PC-3 (cell line): ENCODE measurements at places on chromosomes 16 and 17.

GRCh38 chr17:21376081-21376758 lies at the start of gene KCNJ12:
Gene KCNJ12, plus strand, starts transcription at chr17:21376357. Its CDS starts 38,986 bp downstream, at chr17:21415343.
- H3K27ac ChIP-seq: no peak within 1 kb of the TSS
- no peaks in the 10 kb centered on the region for H3K27me3 ChIP-seq
- peaks cover 12% of the 10 kb centered on the region for H3K4me1 ChIP-seq
- H3K4me3 ChIP-seq: peak within 1 kb of the TSS; percentile 85
- H3K36me3 ChIP-seq: no peaks in the 10 kb centered on the region

GRCh38 chr16:1770328-1771187 lies 785 bp downstream of the NME3 start:
- H3K36me3 ChIP-seq: no peaks in the 10 kb centered on the region
- peak overlapping the region; percentile 86 for H3K4me3 ChIP-seq
- peaks cover 12% of the 10 kb centered on the region; the same call in 1 of the 2 replicates for H3K4me1 ChIP-seq
- H3K27ac ChIP-seq: no peak overlapping the region
- DNase-seq: peak; percentile 60
- H3K27me3 ChIP-seq: no peaks in the 10 kb centered on the region

DNA sequence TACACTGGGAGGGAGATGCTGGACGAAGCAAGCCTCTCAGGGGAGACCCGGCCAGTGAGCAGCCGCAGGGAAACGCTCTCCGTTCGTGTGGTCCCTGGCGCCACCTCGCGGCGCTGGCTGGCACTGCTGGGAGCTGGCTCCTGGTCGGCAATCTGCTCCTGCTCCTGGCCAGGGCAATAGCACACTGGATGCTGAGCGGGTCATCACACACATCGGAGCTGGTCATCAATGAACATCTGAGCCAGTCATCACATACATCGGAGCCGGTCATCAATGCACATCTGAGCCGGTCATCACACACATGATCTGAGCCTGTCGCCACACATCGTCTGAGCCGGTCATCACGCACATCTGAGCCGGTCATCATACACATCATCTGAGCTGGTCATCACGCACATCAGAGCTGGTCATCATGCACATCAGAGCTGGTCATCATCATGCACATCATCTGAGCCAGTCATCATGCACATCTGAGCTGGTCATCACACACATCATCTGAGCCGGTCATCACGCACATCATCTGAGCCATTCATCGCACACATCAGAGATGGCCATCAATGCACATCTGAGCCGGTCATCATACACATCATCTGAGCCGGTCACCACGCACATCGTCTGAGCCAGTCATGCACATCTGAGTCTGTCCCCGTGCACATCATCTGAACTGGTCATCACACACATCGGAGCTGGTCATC lies 217.3 kb downstream of the RBFOX3 start:
- no peak overlapping the region for H3K4me3 ChIP-seq
- no peaks in the 10 kb centered on the region for H3K4me1 ChIP-seq
- DNase-seq: peak; percentile 91
- H3K27ac ChIP-seq: no peak overlapping the region
- peaks cover 94% of the 10 kb centered on the region for H3K27me3 ChIP-seq

GRCh38 chr17:16415031-16415924 lies at the start of gene TRPV2:
Gene TRPV2, plus strand, starts transcription at chr17:16415571. Its CDS starts 2,098 bp downstream, at chr17:16417669.
- no peak within 1 kb of the TSS for H3K4me3 ChIP-seq
- DNase-seq: peak; percentile 49
- no peak within 1 kb of the TSS for H3K27ac ChIP-seq
- no peaks in the 10 kb centered on the region for H3K27me3 ChIP-seq
- H3K4me1 ChIP-seq: peaks cover 24% of the 10 kb centered on the region

GRCh38 chr16:50611332-50611934 lies 63.2 kb downstream of the NKD1 start:
- no peaks in the 10 kb centered on the region for H3K27me3 ChIP-seq
- H3K27ac ChIP-seq: no peak overlapping the region
- H3K4me3 ChIP-seq: no peak overlapping the region
- H3K4me1 ChIP-seq: no peaks in the 10 kb centered on the region
- DNase-seq: peak; percentile 6

GRCh38 chr17:58325976-58326468 lies 2.6 kb downstream of the TSPOAP1 start:
- peaks cover 8% of the 10 kb centered on the region; the same call in 1 of the 2 replicates for H3K4me1 ChIP-seq
- no peak overlapping the region for H3K4me3 ChIP-seq
- no peaks in the 10 kb centered on the region for H3K36me3 ChIP-seq

DNA sequence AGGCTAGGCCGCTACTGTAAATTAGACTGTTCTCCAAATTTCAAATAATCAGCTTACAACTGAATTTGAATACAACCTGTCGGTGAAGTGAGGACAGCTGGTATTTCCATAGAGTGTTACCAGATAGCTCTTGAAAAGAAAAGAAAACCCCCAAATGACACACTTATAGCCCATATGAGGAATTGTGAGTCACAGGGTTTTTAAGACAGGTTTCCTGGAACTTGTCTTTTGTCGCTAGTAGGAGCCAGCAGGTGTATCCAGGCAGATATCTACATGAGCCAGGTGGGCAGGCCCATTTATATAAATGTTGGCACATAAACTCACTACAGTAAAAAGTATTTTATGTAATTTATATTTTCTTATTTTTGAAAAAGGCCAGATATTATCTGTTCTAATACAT lies 24.0 kb downstream of the TNRC6A start:
- no peaks in the 10 kb centered on the region for H3K27me3 ChIP-seq
- DNase-seq: peak; percentile 57
- H3K36me3 ChIP-seq: peaks cover 7% of the 10 kb centered on the region; the same call in 1 of the 2 replicates
- H3K4me1 ChIP-seq: peaks cover 15% of the 10 kb centered on the region
- H3K27ac ChIP-seq: no peak overlapping the region

DNA sequence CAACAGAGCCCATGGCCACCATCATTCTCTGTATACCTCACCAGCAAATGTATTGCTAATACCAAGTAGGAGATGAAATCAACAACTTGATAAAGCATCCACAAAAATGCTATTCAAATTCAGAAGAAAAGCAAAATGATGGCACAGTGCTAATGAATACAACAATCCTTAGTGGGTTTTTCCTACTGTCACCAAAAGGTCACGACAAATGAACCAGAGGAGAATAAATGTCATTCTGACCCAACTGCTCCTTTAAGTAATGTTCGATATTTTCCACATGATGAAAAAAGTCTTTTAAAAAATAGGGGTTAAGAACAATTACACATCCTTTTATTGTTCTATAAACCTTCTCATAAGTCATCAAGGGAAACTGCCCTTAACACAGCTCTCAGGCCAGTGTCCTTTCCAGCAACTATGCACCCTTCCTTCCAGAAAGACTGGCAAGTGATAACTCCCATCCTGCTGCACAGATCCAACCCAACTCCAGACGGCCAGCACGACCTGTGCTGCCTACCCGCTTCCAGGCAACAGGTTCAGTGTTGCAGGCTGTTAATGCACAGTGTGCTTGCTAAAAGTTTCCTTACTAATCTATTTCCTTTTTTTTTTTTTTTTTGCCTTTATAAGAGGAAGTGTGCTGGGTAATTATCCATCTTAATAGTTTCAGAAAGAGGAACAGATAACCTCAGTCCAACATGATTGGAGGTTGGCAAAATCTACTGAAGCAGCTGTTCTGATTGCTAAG lies 15.4 kb downstream of the FBXO31 start:
- no peak overlapping the region for H3K4me3 ChIP-seq
- H3K27ac ChIP-seq: no peak overlapping the region
- no peaks in the 10 kb centered on the region for H3K4me1 ChIP-seq
- no peaks in the 10 kb centered on the region for H3K36me3 ChIP-seq

DNA sequence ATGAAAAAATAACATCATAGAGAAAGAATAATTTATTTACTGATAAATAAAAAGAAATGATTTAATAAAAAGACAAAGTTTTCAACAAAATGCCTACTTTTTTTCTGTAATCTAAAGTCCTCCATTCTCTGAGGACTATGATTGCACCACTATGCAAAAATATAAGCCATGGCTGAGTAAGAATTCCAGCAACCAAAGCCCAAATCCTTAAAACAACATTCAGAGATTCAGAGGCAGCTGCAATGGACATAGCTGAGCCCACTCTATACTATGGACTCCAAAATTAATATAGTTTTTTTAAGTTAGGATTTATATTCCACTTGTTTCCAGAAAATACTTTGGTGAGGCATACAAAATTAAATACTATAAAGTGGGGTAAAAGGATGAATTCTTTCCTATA lies 169.5 kb upstream of the C17orf78 start:
- H3K4me3 ChIP-seq: no peak overlapping the region
- no peak overlapping the region for H3K27ac ChIP-seq
- no peak for DNase-seq
- no peaks in the 10 kb centered on the region for H3K4me1 ChIP-seq

- no peaks in the 10 kb centered on the region for H3K36me3 ChIP-seq
- H3K4me1 ChIP-seq: no peaks in the 10 kb centered on the region; the same call in 1 of the 2 replicates
Observed at GRCh38 chr16:68499006-68499405, 40.1 kb upstream of the ZFP90 start.

DNA sequence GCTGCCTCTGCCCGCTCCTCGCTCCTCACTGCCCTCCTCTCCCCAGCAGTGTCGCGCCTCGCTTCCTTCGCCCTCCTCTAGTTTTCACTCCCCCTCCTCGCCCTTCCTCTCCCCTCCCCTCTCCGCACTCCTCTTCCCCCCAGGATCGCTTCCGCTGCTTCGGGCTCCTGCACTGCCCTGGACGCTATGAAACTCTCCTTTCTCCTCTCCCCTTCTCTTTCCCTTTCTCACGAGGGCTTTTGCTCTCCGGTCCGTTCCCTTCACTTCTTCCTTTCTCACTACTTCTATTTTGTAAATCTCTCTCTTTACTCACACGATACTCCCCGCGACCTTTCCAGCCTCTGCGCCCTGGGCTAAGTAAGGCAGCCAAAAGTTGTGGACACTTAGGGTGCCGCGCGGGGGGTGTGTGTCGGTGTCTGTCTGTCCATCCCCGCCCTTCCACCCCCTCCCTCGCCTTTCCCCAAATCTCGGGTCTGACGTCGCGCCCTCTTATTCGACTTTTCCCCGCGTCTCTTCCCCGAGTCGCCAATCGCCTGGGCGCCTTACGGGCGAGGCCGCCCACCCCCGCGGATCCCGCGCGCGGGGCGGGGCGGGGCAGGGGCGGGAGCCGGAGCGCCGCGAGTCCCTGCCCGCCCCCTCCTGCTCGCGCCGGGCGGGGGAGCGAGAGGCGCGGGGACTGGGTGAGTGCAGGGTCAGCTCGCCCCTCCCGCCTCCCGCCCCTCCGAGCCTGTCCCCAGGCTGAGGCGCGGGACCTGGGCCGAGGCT lies at the start of gene IRX3:
TSS of gene IRX3 (minus strand) at position 422 of the 765 bp plus-strand sequence. CDS start 737 bp downstream, outside the sequence.
- no peaks in the 10 kb centered on the region for H3K36me3 ChIP-seq
- no peak within 1 kb of the TSS for H3K27ac ChIP-seq
- H3K4me3 ChIP-seq: peak within 1 kb of the TSS; percentile 59
- H3K27me3 ChIP-seq: peaks cover 46% of the 10 kb centered on the region
- H3K4me1 ChIP-seq: no peaks in the 10 kb centered on the region

- no peak overlapping the region for H3K4me3 ChIP-seq
- no peak for DNase-seq
- H3K4me1 ChIP-seq: peaks cover 36% of the 10 kb centered on the region
- H3K27me3 ChIP-seq: no peaks in the 10 kb centered on the region
- peaks cover 25% of the 10 kb centered on the region; the same call in 1 of the 2 replicates for H3K36me3 ChIP-seq
Observed at GRCh38 chr17:73284906-73285602, 23.4 kb upstream of the CPSF4L start.
